Spleen (tissue), 13 donors: ENCODE measurements at places on chromosomes 3 and 15. TPM values are rescaled to one million over a fixed set of nuclear protein-coding genes. Genes with fewer than 3 reads are reported as not detected.

GRCh38 chr3:94734206-94734605, 671.3 kb downstream of the NSUN3 start:
- no peak for DNase-seq
- H3K27me3 ChIP-seq = no peaks in the 10 kb centered on the region
- no peak overlapping the region for H3K27ac ChIP-seq
- no peaks in the 10 kb centered on the region for H3K4me1 ChIP-seq
- H3K36me3 ChIP-seq = no peaks in the 10 kb centered on the region

FHIT gene
- 4.7 TPM for polyA plus RNA-seq

GRCh38 chr3:132660811-132661070, 612 bp downstream of the UBA5 start:
- peak overlapping the region; percentile 93 for H3K27ac ChIP-seq
- peak overlapping the region; percentile 87 for H3K4me3 ChIP-seq
- H3K4me1 ChIP-seq = peaks cover 27% of the 10 kb centered on the region
- H3K36me3 ChIP-seq = no peaks in the 10 kb centered on the region
- DNase-seq = no peak

DNA sequence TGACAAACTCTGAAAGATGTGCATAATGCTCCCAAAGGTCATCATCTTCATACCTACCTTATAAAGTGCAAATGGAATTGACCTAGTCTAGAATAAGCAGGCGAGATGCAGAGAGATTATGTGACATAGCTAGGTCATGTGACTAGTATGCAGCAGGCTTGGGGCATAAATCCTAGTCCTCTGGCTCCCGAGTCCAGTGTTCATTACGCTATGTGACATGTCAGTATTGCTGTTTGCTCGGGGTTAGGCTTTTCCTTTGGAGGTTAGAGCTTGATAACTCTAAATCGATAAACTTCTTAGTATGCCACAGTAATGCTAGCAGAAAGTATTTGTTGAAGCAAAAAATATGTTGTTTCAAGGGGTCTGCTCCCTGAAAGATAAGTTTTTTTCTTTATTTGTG, 481.7 kb upstream of the TPRG1 start:
- no peaks in the 10 kb centered on the region for H3K36me3 ChIP-seq
- H3K27ac ChIP-seq = no peak overlapping the region
- DNase-seq = no peak
- H3K27me3 ChIP-seq = no peaks in the 10 kb centered on the region
- H3K4me1 ChIP-seq = peaks cover 38% of the 10 kb centered on the region
- H3K4me3 ChIP-seq = no peak overlapping the region

DNA sequence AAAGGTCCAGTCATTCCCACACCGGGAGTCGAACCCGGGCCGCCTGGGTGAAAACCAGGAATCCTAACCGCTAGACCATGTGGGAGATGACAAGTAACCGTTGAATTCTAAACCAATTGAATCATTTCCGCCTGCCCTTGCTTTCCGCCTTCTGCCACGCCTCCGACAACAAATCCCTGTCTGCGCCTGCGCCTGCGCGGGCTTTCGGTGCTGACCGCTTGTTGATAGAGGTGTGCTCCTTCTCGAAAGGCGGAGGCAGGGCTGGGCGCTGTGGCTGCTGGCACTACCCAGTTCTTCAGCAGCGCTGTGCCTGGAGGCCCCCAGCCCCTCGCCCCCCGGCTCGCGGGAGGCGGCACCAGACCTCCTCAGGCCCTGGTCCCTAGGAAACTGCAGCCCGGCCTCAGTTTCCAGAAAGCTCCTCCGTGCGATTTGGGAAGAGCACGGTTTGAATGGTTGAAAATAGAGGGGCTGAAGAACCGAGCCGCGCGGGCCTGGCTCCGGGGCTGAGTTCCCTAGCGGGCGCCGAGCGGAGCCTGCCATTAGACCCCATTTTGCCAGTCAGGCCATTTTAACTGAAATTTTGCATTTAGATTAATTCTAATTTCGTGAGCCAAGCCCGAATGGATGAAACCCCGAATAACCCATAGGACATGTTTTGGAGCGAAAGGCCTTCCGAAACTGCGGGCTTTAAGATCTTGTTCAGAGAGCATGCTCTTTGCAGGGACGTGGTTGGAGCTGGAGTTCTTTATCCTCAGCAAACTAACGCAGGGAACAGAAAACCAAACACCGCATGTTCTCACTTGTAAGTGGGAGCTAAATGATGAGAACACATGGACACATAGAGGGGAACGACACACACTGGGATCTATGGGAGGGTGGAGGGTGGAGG, 219.3 kb upstream of the ATP10A start:
- no peaks in the 10 kb centered on the region for H3K27me3 ChIP-seq
- no peaks in the 10 kb centered on the region for H3K4me1 ChIP-seq
- peak overlapping the region; percentile 65 for H3K4me3 ChIP-seq
- H3K36me3 ChIP-seq = no peaks in the 10 kb centered on the region
- peak; percentile 96 for DNase-seq
- H3K27ac ChIP-seq = peak overlapping the region; percentile 90

- no peaks in the 10 kb centered on the region for H3K36me3 ChIP-seq
- H3K27me3 ChIP-seq = no peaks in the 10 kb centered on the region
- H3K4me1 ChIP-seq = no peaks in the 10 kb centered on the region
- DNase-seq = no peak
Observed at GRCh38 chr3:143419611-143420010, 300.0 kb downstream of the CHST2 start.

CAPN3 gene
- polyA plus RNA-seq = 20.3 TPM

DNA sequence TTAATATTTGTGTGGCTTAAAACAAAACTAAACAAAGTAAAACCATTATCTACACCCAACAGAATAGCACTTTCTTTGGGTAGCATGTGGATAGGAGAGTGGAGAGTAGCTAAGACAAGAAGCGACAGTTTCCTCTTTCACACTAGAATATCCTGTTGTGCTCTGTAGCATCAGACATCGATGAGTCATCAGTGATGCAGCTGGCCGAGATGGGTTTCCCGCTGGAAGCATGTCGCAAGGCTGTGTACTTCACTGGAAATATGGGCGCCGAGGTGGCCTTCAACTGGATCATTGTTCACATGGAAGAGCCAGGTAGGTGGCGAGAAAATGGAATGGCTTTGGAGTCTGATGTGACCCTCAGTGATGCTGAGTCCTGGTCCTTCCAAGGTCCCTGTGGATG, 108.1 kb downstream of the USP13 start:
- DNase-seq = no peak
- no peaks in the 10 kb centered on the region for H3K27me3 ChIP-seq
- no peaks in the 10 kb centered on the region for H3K4me1 ChIP-seq
- H3K27ac ChIP-seq = no peak overlapping the region
